ENCODE measurements at places on chromosomes 2 and 18. TPM values are rescaled to one million over a fixed set of nuclear protein-coding genes. Genes with fewer than 3 reads are reported as not detected.

Gene LYPD6B
- 1.1 TPM for total RNA-seq

Gene CRYBA2
- total RNA-seq, result not detected

DNA sequence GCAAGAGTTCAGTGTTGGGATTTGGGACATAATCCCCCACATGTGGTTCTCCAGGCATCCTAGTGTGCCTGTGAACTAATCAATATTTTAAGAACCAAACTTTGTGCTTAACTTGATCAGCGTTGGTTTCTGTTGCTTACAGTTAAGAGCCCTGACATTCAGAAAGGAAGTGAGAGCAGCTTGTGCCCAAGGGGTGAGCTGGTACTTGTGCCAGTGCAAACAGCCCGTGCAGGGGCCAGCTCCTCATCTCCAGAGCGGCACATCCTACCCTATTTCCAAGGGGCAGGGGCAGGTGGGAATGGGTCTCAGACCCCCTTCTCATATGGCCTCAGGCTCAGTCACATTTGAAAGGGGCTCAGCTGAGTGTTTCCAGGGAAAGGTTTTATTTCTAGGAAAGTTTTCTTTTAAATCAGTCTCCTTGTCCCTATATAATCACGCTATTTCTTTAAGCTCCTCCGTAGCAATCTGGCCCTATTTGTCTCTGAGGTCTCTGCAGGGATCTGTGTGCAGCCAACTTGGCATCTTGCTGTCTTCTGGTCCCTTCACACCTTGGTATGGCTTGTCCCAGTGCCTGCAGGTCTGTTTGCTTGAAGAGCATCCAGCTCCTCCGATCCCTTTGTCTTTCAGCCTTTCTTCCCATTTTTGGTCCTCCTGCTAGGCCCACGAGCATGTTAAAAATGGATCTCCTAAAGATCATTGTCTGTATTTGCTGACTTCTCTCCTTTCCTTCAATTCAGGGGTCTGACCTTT, 358.9 kb downstream of the HRH4 start:
- no peak for DNase-seq

Gene LBH
- total RNA-seq, result 63.7 TPM

Gene INPP4A
- 19.4 TPM for total RNA-seq

DNA sequence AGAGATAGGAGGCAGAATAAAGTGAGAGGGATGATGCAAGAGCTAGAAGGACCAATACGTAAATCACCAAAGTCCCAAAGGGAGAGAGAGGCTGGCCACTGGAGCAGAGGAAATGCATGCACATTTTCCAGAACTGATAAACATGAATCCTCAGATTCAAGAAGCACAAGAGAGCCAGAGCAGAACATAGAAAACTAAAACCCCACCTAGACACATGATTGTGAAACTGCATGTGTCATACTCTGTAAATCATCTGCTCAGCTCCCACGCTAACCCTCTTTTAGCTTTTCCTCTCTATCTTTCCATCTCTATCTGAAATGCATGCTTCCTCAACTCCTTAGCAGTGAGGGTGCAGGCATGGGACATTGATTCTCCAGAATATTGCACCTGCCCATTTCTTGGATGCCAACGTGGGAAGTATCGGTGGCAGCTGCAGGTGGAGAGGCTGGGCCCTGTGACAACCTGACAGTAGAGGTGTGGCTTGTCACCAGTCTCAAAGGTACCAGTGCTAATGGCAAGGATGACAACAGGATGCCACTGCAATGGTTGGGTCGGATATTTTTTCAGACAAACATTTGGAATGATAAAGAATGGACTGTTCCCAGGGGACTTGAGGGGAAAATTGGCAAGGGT, 89.3 kb upstream of the OTOS start:
- DNase-seq, result no peak

Gene HOXD12
- not detected for total RNA-seq

DNA sequence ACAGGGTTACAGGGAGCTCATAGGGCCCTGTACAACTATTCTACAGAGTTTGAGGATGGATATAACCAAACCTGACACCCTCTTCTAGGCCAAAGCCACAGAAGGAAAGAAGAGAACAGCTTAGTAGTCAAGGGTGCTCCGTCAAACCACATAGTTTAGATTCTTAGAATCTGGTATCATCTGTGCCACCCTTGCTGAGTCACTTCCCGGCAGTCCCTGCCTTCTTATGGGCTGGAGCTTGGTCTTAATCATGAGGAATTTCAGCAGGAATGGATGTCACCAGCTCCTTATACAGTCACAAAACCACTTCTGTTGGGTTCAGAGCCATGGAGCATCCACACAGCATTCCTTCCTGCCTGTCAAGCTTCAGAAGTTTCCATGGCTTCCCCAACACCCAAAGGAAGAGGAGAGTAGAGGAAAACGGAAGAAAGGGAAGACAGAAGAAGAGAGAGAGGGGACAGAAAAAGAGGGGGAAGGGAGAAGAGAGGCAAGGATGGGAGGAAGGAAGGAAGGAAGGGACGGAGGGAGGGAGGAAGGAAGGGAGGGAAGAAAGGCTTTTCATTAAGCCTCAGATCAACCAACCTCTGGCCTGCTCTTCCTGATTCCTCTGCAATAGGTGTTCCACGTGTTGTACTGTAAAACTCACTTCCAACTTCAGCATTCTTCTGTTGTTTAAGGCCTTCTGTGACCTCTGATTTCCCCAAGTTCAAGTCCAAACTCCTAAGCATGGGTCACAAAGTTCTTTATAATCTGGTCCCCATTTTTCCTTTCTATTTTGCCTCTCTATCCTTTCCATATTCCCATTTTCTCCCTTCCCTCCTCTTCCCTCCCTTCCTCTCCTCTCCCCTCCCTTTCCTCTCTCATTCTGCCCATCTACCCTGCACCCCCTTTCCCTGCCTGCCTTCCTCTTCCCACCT, 246.1 kb upstream of the TNP1 start:
- peak; percentile 99 for DNase-seq

DNA sequence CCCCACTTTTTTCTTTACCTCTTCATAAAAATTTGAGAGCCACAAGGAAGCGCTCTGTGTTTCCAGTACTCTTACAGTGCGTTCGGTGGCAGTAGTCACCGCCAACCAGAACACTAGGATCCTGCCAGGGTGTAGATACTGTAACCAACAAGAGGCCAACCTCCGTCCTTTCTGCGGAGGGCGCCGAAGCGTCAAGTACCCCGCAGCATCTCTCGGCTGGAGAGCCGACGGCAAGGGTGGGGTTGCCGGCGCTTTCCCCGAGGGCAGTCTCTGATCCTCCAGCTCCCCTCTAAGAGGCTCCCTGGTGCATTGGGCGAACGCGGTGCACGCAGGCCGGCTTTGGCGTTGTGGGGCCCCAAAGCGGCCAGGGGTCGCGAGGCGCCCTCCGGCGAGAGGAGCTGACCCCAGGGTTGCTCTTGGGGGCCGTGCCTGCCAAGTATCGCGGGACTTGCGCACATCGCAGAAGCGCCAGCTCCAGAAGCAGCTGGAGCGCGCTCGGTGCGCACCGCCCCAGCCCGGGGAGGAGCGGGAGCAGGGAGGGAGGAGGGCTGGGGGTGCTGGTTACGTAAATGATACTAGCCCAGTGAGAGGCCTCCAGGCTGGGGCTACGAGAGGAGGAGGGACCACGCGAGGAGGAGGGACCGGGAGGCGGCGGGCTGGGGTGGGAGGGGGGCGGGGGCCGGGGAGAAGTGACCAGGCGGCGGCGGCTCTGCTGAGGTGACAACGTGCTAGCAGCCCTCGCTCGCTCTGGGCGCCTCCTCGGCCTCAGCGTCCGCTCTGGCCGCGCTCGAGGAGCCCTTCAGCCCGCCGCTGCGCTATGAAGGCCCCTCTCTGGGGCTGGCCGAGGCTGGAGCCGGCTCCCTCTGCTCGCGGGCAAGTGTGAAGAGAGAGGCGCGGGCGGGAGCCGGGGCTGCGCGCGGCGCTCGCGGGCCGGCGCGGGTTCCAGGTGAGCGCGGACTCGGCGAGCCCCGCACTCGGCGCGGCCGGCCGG, at the start of gene GALNT13:
TSS of gene GALNT13 (plus strand) at position 692 of the 991 bp plus-strand sequence.
- DNase-seq, result peak; percentile 33

GRCh38 chr2:222000326-222000725, 298.5 kb downstream of the PAX3 start:
- DNase-seq, result peak; percentile 98

Gene GCG
- total RNA-seq, result not detected

DNA sequence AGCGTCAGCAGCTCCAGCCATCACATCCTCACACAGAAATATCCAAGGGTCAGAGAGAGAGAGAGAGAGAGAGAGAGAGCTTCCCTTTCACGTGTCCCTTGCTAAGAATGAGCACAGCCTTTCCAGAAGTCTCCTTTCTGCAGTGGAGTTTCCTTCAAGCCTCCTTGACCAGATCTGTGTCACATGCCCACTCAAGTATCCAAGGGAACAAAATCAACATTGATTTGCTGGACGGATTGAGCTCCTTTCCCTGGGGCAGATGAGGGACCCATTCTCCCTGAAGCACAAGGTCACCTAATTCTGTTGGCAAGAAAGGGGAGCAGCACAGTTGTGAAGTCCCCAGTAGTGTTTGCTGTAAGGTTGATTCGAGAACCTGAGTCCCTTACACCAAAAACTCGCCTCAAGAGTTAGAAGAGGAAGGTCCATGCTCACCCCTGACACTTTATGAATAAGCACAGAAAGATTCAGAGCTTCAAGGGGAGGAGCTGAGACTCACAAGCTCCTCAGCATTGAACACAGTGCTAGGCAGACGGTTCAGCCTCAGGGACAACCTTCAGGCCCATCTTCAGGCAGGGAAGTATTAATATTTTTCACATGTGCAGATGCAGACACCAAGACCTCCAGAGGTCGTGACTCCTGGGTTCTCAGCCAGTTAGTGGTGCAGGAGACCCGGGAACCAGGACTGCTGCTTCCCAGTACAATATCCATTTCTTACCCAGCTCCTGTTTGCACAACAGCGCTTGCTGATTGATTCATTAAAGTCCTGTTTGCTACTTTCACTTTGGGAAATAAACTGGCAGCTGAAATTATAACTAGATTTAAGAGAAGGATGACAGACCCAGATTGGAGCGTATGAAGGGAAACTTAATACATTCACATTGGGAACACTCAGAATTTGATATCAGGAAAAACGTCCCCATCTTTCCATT, 38.2 kb upstream of the MARCO start:
- no peak for DNase-seq

- no peak for DNase-seq
Observed at GRCh38 chr18:74242438-74243096, 49.2 kb downstream of the CYB5A start.

Gene CROCC2
- total RNA-seq, result not detected

Gene STAT4
- total RNA-seq, result 1.6 TPM

DNA sequence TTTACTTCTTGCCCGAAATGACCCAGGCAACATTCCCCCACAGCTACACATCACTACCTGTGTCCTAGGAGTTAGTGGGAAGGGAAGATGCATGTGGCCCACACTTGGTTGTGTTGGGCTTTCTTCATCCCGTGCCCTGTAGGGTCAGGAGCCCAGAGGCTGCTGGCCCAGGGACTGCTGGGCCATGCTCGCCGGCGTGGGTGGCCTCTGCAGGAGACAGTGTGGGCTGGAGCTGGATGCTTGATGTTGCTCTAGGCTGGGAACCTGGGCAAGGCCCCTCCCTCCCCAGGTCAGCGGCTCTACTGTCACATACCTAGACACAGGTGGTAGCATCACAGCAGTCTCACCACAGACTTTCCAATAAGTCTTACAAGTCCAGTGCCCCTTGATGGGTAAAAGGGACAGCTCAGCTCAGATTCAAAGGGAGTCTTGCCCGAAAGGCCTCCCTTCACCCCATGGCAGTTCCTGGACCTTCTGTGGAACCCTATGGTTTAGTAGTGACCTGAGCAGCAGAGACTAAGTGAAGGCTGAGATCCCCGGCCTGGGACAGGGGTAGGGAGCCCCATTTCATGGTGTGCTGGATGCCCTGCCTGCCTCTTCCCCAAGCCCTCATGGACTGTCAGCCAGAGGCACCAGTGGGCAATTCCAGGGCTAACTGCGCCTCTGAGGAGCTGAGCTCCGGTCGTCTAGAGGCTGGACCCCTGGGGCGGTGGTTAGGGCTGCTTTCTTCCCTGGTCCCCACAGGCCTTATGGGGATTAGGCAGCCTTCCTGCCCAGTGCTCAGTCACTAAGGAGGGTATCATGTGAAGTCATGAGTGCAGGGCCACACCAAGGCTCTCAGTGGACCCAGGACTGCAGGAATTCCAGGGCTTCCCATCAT, 45.4 kb upstream of the FAHD2A start:
- DNase-seq, result no peak

Gene GALNT13
- 2.0 TPM for total RNA-seq

Data from astrocyte (in vitro differentiated cells and primary cell).